ENCODE measurements at places on chromosomes 7 and 10. TPM values are rescaled to one million over a fixed set of nuclear protein-coding genes. Genes with fewer than 3 reads are reported as not detected.

Gene ELOVL3
- total RNA-seq, result 0.23 TPM

Gene DOCK4
- total RNA-seq, result 8.2 TPM

Gene NUTM2B
- 0.99 TPM for total RNA-seq

Gene ANKRD2
- total RNA-seq, result 1.0 TPM

Gene KCP
- total RNA-seq, result 0.47 TPM

Gene GPR146
- not detected for total RNA-seq

Gene CD36
- 0.47 TPM for total RNA-seq

Gene LIPK
- not detected for total RNA-seq

Gene GIMAP6
- not detected for total RNA-seq

Data from hair follicular keratinocyte (primary cell).